ENCODE measurements at places on chromosomes 11 and 22.

DNA sequence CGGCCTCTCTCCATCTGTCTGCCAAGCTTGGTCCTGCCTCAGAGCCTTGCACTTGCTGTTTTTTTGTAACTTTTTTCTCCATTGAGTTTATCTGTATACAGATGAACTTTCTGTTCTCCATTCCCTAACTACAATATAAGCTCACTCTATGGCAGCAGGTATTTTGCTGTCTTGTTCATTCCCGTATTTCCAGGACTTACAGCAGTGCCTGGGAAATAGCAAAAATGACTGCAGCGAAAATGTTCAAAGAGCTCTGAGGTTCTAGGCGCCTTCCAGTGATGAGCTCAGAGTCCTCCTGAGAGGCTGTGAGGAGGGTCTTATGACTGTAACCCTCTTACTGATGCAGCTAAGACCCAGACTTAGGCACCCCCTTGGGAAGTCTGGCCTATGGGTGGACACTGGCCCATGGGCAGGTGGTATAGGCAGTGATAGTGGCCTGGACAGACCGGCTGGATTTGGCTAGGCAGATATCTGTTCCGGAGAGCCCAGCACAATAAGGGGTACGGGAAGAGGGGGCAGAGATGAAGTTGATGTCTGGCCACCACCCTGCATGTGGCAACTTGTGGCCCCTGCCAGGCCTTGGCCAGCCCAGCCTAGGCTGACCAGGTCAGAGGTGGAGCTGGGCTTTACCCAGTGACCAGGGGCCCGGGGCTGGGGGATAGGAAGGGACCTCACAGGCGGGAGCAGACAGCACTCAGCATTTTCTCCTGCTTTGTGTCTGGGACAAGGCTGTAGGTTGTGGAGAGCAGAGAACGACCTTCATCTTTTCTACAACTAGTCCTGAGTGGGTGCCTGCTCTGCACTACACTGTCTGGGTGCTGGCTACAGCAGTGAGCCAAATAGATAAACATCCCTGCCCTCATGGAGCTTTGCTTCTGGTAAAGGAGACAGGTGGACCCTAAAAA lies 4.6 kb downstream of the ATF4 start:
- H3K27me3 ChIP-seq = peaks cover 2% of the 10 kb centered on the region
- DNase-seq = no peak

- no peak overlapping the region for H3K27ac ChIP-seq
- DNase-seq = no peak
- peaks cover 19% of the 10 kb centered on the region for H3K27me3 ChIP-seq
- no peak overlapping the region for H3K4me3 ChIP-seq
Measured at GRCh38 chr11:10793470-10794255, 15.1 kb downstream of the EIF4G2 start.

DNA sequence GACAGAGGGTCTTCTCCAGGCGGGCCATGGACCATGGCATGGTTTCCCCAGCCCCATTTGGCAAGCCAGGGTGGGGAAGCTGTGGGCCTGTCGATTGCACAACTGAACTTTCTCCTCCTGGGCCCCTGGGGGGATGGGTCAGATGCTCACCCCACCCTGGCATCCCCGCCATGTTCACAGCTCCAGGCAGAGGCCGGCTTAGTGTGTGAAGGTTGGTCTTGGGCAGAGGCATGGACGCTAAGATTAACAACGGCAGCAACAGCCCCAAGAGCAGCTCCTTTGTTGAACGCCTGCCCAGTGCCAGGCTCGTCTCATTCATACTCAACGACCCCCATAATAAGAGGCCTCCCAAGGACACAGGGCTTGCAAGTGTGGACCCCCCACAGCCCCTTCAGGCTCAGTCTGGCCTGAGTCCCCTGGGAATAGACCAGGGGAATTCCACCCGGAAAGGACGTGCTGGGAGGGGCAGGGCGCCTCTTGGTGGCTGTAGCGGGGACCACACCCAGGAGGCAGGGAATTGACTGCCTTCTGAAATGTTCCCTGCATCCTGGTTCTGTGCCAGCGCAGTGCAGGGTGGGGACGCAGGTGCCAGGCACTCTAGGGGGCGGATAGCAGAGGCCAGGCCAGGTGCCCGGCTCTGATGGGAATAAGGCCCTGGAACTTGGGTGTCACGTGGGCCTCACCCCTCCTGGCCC lies 8.3 kb downstream of the TSPO start:
- no peaks in the 10 kb centered on the region for H3K27me3 ChIP-seq
- H3K36me3 ChIP-seq = peaks cover 3% of the 10 kb centered on the region
- H3K4me1 ChIP-seq = no peaks in the 10 kb centered on the region
- H3K4me3 ChIP-seq = no peak overlapping the region

DNA sequence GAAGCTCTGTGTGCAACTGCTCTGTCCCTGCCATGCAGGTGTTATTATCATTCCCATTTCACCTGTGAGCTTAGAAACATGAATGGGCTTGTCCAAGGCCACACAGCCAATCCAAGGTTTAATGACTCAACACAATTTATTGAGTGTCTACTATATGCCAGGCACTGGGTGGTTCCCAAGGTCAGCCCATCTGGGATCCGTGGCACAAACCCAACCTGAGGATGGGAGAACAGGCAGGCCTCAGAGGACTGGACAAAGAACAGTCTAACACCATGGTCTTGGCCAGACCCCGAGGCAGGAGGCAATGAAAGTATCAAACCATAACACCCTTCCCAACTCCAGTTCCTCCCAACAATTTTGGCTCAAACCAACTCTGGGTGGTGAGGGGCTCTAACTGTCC lies 15.7 kb downstream of the SPATA19 start:
- no peak overlapping the region for H3K27ac ChIP-seq
- no peaks in the 10 kb centered on the region for H3K27me3 ChIP-seq
- no peak for DNase-seq
- no peaks in the 10 kb centered on the region for H3K36me3 ChIP-seq
- no peaks in the 10 kb centered on the region for H3K4me1 ChIP-seq
- no peak overlapping the region for H3K4me3 ChIP-seq

GRCh38 chr11:17786824-17787525 lies 52.4 kb downstream of the KCNC1 start:
- no peaks in the 10 kb centered on the region for H3K27me3 ChIP-seq
- H3K27ac ChIP-seq = no peak overlapping the region
- H3K4me3 ChIP-seq = no peak overlapping the region
- H3K36me3 ChIP-seq = no peaks in the 10 kb centered on the region

All from activated T-helper 1 cell treated with anti-CD3 and anti-CD28 coated beads, Interleukin-12 subunit alpha, Interleukin-12 subunit beta, Interleukin-2, Interleukin-4 antibody, amounts not matched to agents 30 ng/mL and 10 ng/mL and 1 ng/mL, durations not matched to agents 14 hours and 24 hours and 36 hours (primary cell).